Activated CD8-positive, alpha-beta memory T cell treated with anti-CD3 and anti-CD28 coated beads for 1 hour (primary cell): ENCODE measurements at places on chromosomes 12 and 14.

DNA sequence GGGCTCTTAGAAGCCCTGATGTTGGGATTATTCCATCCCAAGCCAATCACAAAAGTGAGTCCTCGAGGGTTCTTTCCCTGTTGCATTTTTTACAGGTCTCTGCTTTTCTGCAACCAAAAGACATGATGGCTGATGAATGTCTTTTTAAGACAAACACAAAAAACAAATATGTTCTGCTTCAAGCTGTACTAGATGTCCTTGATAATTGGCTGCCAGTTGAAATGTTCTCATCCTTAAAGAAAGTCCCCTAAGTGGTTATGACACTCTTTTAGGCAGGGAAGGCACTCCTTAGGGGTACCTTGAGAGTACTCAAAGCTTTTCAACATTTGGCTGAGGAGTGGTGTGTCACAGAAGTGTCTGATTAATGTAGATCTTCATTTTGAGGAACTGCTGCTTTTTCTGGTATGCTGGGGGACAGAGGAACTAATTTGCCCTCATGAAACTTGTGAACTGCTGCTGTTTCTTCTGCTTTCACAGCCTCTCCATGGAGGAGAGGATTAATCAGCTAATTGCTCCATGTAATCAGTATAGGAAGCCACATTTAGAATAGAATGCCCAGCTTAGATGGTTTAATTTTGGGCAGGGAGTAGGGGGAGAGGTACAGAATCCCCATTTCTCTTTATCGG, 22.8 kb upstream of the IGF1 start:
- DNase-seq: no peak

- DNase-seq: no peak
These were observed 4.3 kb downstream of the SLC2A14 start for GRCh38 chr12:7868391-7868790.

DNA sequence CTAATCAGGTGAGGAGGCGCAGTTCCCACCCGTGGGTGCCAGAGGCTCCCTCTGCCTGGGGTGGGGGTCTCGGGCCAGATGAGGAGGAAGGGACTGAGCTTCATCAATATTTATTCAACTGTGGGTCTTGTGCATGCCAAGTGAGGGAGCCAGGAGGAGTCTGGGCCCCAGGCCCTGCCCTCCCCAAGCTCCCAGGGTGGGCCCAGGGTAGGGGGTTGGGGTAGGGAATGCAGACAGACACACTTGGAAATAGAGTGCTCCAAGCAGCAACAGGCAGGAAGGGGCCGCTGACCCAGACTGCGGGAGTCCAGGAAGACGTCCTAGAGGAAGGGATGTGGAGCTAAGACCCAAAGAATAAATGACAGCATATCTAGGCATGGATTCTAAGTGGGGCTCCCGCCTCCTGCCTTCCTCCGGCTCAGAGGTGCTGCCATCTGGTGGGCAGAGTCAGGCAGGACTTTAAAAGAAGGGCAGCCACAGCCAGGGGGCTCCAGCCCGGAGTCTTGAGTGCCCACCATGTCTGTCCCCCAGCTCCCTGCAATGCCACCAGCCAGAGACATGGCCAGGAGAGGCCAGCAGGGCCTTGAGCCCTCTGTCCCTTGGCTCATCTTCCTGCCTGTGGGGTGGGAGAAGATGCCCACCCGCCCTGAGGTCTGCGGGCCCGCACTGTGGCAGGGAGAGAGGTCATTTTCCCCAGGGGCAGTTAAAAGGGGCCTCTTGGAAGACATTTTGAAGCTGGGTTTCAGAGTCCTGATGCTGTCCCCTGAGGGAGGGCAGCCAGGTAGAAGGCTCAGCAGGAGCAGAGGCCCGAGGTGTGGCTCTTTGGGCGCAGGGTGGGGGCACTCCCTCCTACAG, 70.1 kb downstream of the PHETA1 start:
- DNase-seq: no peak

DNA sequence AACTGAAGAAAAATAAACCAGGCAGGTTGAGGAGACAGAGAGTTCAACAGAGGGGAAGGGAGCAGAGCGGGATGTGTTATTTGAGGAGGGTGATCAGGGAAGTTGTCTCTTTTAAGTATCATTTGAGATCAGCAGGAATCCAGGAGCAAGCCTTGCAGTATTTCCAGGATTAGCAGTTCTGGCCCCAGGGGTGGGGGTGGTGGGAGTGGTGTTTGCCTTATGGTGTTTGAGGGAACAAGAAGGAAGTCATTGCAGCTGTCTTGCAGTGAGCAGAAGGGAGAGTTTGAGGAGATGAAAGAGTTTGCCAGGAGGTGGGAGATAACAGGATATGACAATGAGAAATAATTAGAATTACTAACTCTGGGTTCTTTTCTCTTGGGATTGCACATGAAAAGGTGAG, 418.6 kb downstream of the NELL2 start:
- no peak for DNase-seq

DNA sequence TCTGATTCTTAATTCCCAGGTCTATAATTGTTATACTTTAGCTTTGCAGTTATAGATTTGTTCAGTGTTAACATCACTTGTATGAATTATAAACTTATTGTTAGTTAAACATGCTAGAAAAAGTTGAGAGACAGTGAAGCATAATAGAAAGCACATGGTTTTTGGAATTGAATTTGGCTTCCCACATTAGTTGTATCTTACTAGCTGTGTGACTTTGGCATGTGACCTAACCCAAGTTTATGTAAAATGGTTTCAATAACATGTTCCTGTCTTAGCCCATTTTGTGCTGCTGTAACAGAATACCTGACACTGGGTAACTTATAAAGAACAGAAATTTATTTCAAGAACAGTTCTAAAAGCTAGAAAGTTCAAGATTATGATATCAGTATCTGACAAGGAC, 146.3 kb downstream of the PDE3A start:
- no peak for DNase-seq

DNA sequence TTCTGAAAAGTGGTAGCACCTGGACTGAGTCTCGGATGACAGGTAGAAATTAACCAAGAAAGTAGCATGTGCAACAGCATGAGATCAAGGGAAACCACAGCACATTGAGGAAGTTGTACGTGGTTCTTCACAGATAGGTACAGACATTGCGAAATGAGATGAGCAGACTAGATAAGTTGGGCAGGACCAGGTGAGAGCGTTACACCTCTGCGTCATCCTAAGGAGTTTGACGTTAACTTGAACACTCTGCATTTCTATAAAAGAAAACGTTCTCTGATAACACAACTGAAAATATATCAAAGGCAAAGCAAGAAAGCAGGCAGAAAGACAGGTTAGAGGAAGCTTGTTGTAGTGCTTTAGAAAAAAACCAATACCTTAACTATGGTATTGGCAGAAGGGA, 98.5 kb upstream of the RASSF8 start:
- no peak for DNase-seq

DNA sequence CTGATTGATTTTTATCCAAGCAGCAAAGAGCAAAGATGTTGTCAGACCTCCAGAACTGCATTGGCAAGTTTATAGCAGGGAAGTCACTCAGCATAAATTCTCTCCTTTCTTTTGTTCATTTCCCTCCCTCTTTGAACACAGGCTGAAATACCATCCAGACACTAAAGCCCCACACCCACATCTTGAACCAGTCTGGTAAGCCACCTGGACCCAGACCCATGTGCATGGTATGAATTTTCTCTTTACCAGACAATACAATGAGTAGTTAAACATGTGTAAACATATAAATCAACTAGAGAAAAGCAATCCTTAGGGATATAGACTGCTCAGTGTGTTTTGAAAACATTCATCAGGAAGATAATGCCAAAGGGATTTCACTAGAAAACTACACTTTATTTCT, 488.3 kb upstream of the FLRT2 start:
- no peak for DNase-seq
